ENCODE measurements at places on chromosomes 2 and 18.
A peak's percentile ranks its signal among the peaks of the same experiment; 100 is the strongest.

- no peak for DNase-seq
Measured at GRCh38 chr2:158021226-158021625, 80.5 kb upstream of the UPP2 start.

DNA sequence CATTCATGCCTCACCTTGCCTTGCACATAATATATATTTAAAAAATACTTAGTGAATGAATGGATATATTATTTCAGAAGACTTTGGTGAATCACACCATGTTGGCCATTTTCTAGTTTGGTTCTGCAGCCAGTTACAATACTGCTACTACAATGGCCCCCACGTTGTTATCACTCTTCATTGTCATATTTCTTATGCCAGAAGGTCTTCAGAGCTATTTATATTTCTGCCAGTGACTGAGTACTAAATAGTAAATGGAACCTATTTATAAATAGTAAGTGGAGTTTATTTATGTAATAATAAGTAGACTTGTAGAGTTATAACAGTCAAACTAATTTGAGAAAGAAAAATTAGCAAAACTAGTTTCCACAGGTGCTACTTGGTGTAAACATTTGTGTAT lies 516.6 kb upstream of the SYT4 start:
- no peak for DNase-seq

GRCh38 chr2:170712653-170713542 lies 2.2 kb upstream of the SP5 start:
- DNase-seq = no peak

GRCh38 chr18:13161276-13161899 lies 57.2 kb upstream of the LDLRAD4 start:
- DNase-seq = no peak

DNA sequence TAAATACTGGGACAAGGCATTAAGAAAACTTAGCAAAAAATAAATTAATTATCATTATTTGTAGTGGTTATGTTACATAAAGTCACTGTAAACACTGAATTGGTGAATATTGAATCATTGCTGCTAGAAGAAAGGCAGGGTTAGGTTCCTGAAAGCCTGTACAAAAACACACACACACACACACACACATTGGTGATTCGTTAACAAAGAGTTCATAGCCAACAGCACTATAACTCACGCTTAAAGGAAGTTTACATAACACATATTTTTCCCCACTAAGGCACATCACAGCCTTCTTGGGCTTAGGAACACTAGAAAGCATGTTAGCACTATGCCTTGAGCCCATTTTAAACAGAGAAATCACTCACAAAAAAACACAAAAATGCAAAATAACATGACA lies 690.0 kb upstream of the PIK3C3 start:
- no peak for DNase-seq

- peak; percentile 56 for DNase-seq
Measured at GRCh38 chr2:160472839-160473251, 20.8 kb downstream of the RBMS1 start.

DNA sequence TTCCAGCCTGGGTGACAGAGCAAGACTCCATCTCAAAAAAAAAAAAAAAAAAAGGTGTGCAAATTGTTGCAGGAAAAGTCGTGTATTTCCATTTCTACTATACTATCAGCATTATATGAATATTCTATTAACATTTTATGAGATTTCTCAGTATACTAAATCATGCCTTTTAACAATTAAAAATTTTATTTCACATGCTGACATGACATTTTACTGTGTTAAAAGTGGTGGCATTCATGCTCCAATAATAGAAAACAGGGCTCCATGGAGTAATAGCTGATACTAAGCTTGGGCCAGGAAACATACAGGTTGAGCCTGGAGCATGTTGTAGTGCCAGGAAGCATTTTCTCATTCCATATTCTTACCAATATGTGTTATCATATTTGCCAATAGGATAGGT lies 141.4 kb downstream of the SPAG16 start:
- DNase-seq = no peak

GRCh38 chr2:218717262-218717661 lies 6.6 kb downstream of the TTLL4 start:
- no peak for DNase-seq

- DNase-seq = no peak
Measured at GRCh38 chr18:51006061-51006818, 23.8 kb upstream of the SMAD4 start.

GRCh38 chr2:207045531-207045930 lies 106.2 kb downstream of the CPO start:
- DNase-seq = no peak

- peak; percentile 27 for DNase-seq
Measured at GRCh38 chr2:135709992-135710391, 31.7 kb upstream of the UBXN4 start.

DNA sequence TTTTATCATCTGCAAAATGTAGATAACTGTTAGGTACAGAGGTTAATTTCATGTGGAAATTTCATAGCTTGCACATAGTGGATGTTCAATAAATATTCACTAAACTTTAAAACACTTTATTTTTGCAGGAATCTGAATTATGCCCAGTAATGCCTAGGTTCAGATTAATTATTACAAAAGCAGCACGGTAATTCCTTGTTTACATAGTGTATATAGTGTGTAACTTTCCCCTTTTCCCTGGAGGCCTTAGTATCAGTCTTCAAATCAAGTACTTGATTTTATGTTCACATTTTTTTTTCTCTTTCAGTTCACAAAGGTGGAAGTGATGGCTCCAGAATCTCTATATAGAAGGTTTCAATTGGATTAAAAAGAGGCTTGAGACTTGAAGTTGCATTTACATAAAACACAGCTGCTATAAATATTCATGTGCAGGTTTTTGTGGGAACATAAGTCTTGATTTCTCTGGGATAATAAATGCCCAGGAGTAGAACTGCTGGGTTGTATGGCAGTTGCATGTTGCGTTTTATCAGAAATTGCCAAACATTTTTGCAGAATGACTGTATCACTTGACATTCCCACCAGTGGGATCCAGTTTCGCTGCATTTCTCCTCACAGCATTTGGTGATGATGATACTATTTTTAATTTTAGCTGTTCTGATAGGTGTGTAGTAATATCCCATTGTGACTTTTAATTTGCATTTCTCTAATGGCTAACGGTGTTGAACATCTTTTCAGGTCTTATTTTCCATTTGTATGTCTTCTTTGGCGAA lies 27.6 kb upstream of the LGALSL start:
- no peak for DNase-seq

GRCh38 chr2:18378020-18378653 lies 182.3 kb downstream of the RDH14 start:
- DNase-seq = peak; percentile 16

DNA sequence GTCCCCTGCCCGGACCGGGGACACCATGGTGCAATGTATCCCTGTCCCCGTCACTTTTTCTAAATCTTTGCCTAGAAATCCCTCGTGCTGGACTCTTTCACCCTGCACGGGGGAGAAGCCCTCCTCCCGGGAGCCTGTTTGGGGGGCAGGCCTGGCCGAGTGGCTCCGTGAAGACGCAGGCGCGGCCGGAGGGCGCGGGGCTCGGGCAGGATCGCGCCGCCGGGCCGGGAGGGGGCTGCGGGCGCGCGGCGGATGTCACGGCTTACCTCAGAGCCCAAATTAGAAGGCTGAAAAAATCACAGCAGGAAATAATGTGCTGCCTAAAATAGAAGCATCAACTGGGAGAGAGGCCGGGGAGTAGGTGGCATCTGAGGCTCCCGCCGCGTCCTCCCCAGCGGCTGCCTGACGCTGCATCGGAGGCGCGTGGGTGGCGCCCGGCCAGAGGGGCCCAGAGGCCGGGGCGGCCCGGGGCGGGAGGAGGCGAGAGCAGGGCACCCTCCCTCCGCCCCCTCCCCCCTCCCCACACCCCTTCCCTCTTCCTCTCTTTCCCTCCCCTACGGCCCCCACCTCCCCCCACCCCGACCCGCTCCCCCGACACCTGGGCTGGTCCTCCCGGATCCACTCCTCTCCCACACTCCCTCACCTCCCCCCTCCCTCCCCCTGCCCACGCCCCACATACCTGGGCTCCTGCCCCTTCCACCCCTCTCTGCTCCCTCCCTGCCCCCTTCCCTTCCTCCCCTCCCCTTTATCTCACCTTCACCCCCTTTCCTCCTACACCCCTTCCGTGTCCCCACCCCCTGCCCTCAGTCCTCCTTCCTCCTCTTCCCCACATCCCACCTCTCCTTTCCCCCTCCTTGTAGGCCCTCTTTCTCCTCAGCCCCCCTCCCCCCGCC lies 51.9 kb downstream of the SLC4A1AP start:
- peak; percentile 17 for DNase-seq

- peak; percentile 29 for DNase-seq
Measured at GRCh38 chr18:7566567-7567473, at the start of gene PTPRM. Gene PTPRM, plus strand, starts transcription at chr18:7567316. Its CDS starts 503 bp downstream, at chr18:7567819.

DNA sequence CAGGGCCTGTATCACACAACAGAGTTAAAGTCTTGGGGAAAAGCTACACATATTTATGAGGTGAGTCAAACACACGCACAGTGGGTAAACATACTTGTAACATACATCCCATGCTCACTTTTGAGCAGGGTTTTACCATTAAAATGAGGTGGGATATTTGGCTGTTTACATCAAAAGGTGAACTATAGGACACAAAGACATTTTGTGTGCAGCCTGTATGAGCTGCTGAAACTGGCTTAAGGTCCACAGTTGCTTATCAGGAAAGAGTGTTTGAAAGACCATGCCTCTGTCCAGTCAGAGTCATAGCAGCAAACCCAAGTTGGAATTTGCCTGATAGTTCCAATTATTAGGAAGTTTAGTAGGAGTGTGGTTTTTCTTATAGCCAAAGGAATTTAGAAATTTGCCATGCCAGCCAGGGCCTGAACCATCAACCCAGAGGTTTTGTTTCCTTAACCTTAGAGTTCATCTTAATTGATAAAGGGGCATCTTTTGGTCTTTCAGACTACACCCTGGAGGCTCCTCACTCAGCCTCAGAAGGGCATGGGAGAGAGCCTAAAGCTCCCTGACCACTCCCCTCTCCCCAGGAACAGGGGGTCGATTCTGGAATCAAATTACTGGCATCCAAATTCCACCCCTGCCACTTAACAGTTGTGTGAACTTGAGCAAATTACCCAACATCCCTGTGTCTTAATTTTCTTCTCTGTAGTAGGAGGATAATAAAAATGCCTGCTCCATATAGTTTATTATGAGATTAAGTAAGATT lies 29.9 kb upstream of the L3MBTL4 start:
- DNase-seq = no peak

DNA sequence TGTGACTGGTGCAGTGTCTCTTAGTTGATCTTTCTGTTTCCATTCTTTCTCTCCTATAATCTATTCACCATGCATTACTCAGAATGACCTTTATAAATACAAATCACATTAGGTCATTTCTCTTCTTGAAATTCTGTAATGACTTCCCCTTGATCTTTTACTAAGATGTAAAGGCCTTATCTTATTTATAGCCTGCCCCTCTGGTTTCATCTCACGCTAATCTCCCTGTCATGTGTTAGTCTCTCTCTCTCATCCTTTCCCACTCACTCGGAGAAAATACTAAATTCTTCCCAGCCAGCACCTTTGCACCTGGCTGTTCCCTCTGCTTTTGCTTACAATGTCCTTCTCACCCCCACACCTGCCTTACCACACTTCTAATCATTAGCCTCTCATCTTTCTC lies 530.8 kb downstream of the ADCYAP1 start:
- no peak for DNase-seq

GRCh38 chr2:55419233-55419678 lies 400 bp downstream of the CCDC88A start:
- no peak for DNase-seq

DNA sequence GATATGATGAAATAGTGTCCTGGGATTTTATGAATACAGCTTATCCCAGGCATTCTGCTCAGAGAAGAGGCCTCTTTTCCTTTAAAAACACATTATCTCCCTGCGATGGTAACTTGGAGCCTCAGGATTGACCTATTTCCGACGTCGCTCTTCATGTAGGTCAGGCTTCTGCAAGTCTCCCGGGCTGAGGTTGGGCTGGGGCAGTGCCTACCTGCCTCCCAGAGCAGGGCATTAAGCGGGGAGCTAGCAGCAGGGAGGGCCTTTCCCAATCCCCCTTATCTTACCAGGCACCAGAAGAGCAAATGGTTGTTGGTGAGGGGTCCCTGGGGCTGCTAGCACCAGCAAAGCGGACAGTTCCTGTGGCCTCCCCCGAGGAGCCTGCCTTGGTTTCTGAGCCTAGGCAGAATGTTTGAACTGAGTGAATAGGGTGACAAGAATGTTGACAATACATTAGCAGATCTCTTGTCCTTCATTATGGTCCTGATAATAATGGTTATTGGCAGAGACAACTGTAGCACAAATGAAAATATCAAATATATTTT lies 60.2 kb downstream of the TRPM8 start:
- no peak for DNase-seq

GRCh38 chr2:235116885-235117492 lies 165.2 kb downstream of the SH3BP4 start:
- DNase-seq = peak; percentile 38

GRCh38 chr2:128445523-128445900 lies 126.8 kb upstream of the HS6ST1 start:
- no peak for DNase-seq

GRCh38 chr2:190802129-190802528 lies 78.5 kb upstream of the GLS start:
- no peak for DNase-seq

DNA sequence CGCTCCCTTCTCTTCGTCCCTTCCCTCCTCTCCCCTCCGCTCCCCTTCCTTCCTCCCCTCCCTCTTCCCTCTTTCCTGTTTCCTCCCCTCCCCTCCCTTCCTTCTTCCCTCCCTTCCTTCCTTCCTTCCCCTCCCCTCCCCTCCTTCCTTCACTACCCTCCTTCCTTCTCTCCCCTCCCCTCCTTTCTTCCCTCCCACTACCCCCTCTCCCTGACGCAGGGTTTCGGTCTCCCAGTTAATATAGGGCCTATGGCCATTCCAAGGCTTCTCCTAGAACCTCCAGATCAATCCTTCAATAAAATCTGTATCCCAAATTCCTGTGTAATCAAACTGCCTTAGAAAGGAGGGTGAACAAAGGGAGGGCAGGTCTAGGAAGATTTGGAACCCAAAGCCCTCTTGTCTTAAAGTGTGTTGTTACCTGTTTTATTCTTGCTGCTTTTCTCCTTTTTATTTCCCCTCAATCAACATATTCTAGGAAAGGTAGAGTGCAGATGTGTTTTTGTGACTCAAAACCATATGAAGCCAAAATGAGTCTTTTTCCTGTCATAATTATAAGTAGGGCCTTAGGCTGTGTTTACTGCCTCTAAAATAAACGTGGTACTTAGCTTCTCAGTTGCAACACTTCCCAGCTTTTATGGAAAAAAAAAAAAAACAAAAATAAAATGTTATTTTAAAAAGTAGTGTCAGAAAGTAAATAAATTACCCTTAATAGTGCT lies 53.7 kb downstream of the GPD2 start:
- DNase-seq = no peak

DNA sequence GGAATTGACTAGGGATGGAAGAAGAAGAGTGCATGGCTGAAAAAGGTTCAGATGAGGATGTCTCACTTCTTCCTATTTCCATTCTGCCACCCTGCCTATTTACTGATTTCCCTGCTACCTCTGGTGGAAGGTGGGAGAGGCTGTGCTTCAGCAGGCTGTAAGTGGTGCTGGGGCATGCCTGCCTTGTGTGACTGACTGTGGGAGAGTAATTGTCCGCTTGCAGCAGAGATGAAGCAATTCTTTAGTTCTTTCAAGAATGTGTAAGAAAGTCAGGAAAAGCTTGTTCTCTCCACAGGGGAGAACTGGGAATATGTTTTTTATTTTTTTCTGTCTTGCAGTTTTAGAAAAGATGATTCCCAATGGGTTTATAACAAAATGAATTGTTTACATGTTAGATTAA lies 72.5 kb upstream of the NYAP2 start:
- DNase-seq = no peak

GRCh38 chr2:46651363-46652099 lies 172.2 kb downstream of the TMEM247 start:
- no peak for DNase-seq

Data from NCI-H1105 (cell line).